ENCODE measurements at places on chromosomes 6 and 20.

GRCh38 chr6:53593001-53593488, 48.1 kb upstream of the GCLC start:
- no peak for DNase-seq

- no peak for DNase-seq
Measured at GRCh38 chr6:36216559-36216958, 20.0 kb downstream of the BRPF3 start.

DNA sequence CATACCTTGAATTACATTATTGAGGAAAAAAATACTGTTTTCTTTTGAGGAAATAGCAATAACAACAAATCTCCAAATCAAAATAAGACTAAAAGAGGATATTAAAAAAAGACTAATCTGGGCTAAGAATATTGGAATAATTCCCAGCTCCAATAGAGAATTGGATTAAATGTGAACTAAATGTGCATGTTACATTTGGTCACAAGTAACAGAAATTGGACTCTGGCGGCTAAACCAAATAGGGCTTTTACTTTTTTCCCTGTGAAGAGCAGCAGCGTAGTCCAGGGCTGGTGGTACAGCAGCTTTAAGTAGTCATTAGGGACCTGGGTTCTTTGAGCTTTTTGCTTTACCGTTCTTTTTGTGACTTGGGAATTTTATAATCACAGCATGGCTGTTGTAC, 71.9 kb downstream of the ELOVL2 start:
- DNase-seq, result no peak

DNA sequence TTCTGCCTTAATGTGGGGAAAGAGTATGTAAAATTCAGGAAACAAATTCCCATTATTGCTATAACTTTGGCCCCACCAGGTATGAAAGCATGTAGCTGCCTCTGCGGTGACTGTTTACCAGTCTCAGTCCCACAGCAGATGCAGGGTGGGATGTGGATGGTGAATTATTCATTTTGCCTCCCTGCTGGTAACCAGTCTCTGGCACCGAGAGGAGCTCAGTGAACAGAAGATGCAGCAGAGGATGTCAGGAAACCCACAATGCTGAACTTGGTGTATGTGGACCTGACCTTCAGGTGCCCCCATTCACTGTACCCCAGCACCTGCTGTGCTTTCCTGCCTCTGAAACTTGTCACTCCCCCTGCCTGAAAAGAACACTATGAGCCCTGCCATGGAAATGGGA, 8.8 kb upstream of the METTL24 start:
- DNase-seq, result no peak

DNA sequence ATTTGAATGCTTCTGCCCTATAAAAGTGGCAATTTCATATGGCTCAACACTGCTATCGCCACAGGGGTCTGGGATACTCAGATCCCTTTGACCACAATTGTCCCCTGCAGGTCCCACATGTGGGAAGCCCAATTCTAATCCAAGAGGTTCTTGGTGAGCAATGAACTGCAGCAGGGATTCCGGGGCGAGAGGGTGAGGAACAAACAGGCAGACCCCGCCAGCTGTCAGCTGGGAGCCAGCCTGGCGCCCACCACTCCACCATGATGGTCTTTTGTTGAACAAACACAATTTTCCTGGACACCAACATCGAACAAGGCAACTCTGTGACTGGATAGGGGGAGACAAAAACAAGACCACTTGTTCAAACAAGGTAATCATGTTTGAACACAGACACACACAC, 80.5 kb downstream of the TMEM242 start:
- DNase-seq, result no peak
